ENCODE measurements at places on chromosomes 1 and 21. TPM values are rescaled to one million over a fixed set of nuclear protein-coding genes. Genes with fewer than 3 reads are reported as not detected.

GRCh38 chr1:89271341-89272015 is 1.2 kb downstream of the GBP5 start:
- no peak for DNase-seq

DNA sequence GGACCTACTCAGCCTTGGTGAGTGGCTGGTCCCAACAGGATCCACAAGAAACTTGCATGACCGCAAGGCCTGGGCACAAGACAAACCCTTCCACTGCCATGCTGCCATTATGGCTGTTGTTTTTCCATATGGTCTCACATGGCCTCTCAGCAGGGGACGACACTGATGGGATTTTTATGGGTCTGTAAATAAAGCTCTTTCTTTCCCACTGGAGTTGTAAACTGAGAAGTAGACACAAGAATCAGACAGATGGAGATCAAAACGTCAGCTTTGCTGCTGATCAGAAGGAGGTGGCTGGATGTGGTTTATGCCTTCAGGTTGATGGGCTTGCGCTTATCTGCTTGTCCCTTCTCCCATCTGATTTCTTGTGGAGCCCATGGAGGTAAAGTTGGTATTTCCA is 138.1 kb upstream of the KCNJ6 start:
- no peak for DNase-seq

GRCh38 chr1:200226268-200226968 is 183.4 kb downstream of the ZNF281 start:
- DNase-seq = no peak

DNA sequence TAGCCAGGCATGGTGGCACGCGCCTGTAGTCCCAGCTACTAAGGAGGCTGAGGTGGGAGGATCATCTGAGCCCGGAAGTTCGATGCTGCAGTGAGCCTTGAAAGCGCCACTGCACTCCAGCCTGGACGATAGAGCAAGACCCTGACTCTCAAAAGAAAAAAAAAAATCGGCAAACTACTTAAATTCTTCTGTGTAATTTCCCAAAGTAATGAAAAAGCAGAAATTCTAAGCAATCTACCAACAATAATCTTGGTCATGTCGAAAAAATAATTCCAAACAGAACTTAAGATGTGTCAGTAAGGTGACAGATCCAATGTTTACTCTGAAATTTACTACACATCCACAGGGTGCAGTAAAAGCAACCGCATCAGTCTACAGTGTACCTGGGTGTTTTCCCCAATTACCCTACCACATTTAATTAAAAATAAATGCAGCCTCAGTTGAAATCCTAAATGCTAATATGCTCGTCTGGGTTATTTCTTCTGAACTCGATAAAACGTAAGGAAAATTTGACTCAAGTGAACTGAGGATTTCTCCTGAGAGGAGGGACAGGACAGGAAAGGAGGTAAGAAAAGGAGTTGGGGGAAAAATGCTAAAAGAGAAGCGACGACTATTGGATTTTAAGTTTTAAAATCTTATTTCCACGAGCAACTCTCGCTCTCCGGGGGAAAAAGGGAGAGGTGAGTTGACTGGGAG is 801 bp downstream of the EPRS1 start:
- DNase-seq = no peak

GRCh38 chr1:9792156-9793042 is 31.4 kb downstream of the CLSTN1 start:
- DNase-seq = no peak

DNA sequence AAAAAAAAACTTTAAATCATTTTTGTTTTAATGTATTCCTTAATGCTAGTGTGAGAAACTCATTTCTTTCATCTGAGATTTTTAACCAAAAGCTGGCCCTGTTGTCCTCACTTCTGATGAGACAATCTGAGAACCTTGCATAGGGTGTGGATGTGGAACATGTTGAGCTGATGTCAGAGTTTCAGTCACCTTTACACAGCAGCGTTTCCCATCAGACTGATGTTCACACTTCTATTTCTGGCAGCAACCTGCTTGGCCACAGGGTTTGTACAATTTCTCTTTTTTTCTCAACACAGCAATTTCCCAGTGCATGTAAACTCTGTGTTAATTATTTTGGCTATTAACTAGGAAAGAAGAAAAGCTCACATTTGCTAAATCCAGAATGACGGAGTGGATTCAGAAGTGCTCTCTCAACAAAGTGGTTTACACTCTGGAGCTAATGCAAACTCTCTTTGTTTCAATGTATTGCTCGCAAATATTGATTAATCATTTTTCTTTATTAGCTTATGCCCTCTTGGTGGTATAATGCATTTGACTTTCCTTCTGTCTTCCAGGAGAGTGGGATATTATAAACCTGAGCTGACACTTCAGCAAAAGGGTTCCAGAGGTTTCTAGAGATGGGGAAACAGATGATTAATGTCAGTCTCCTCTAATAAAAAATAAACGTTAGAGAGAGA is 70.5 kb upstream of the HSPA13 start:
- peak; percentile 96 for DNase-seq

DNA sequence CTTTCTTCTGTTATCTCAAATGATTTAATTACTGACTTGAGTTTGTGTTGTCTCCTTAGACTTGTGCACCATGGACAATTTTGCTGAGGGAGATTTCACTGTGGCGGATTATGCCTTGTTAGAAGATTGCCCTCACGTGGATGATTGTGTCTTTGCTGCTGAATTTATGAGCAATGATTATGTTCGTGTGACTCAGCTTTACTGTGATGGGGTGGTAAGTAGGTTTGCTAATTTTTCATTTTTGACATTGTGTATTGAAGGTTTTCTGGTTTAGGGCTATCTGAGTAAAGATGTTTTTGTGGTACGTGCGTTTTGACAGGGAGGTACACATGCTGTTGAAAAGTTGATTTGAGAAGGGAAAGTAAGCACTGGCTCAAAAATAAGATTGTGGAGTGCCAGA is 14.1 kb downstream of the TTC3 start:
- DNase-seq = no peak

- DNase-seq = no peak
Measured at GRCh38 chr1:114081437-114082303, 72.0 kb downstream of the SYT6 start.

DNA sequence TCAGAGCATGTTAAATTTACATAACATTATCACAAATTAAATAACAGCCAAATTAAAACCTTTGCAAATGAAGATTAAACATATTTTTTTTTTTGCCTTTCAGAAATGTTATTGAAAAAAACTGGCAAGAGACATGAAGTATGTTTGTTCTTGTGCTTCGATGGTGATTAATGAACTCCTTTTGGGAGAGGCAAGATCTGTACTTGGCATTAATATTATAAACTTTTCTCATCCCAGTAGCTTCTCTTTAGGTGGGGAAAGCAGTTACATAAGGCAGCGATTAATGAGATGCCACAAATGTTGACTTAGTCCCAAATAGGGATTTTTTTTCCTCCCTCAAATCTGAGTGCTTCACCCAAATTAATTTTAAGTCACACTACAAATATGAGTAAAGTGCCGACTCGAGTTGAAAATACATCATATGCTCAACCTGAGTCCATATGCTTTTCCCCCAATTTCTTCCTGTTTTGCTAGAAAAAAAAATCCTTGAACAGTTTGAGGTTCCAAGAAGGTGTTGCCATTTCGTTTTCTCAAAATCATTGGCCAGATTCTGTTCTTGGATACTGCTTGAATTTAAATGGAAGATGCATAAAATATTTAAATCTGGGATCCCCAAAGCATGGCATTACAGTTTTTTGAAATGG is 294.5 kb downstream of the VAV3 start:
- no peak for DNase-seq

The SERPINC1 gene
- 0.18 TPM for polyA plus RNA-seq

The ESRRG gene
- not detected for polyA plus RNA-seq

The TMEM81 gene
- 0.72 TPM for polyA plus RNA-seq

The CRYAA gene
- not detected for polyA plus RNA-seq

The PADI4 gene
- polyA plus RNA-seq = 0.39 TPM

All from GM12878 (cell line).